Mucosa of descending colon (tissue), 3 donors: ENCODE measurements at places on chromosomes 2 and 18.

DNA sequence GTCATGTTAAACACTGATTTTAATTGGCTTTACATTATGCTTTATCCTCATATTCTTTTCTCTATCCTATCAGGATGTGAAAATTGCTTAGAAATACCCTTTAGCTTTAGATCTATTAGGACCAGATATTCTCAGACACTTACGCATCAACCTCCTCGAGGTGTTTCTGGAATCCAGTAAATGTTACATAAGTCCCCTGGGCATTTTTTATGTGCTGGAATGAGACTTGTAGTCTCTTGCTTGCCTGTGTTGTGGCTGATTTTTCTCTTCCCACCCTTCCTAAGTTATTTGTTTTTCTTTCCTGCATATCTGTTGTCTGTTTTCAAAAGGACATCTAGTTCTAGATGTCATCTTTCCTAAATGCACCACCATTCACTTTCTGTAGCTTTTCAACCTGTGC lies 197.1 kb downstream of the CCDC85A start:
- DNase-seq, result no peak

DNA sequence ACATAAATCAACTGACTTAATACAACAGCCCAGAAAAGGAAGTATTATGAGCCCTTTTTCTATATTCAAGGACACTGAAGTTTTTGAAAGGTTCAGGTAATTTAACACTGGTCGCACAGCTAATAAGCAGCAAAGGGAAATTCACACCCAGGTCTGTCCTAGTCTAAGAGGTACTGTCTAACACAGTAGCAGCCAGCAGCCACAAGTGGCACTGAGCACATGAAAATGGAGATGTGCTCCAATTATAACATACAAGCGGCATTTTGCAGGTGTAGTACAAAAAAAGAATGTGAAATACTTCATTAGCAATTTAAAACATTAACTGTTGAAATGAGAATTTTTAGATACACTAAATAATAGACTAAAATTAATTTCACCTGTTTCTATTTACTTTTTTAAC lies 23.4 kb downstream of the SPRED2 start:
- no peak for DNase-seq

DNA sequence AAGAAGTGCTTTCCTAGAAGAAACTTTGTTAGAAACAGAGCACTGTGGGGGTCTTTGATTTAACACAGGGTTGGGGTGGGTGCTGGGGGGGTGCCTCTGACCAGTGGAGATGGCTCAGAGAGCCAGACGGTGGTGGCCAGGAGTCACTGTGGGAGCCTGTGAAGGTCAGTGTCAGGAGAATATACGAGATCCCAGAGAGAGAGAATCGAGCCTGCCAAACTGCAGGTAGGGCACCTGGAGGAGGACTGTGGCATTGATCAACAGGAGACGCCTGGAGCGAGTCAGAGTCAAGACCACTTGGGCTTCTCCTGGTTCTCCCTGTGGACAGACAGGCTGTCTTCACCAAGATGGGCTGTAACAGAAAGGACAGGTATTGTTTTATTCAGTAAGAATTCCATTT lies 136.5 kb upstream of the TWIST2 start:
- no peak for DNase-seq

DNA sequence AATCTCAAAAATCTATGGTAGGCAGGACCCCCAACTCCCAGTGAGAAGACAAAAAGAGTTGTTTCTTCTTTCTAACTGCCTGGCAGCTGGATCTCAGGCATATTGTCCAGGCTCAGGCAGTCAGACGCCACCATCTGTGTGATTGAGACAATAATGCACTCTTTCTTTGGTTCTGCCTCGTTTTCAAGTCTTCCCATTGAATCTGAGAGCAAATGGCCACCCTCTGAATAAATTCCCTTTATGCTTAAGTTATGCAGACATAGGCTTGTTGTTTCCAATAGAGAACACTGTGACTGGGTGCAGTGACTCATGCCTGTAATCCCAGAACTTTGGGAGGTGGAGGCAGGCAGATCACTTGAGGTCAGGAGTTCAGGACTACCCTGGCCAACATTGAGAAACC lies 15.3 kb upstream of the CD207 start:
- DNase-seq, result no peak

- no peak for DNase-seq
These were observed 103.9 kb upstream of the GLI2 start for GRCh38 chr2:120631724-120632123.

DNA sequence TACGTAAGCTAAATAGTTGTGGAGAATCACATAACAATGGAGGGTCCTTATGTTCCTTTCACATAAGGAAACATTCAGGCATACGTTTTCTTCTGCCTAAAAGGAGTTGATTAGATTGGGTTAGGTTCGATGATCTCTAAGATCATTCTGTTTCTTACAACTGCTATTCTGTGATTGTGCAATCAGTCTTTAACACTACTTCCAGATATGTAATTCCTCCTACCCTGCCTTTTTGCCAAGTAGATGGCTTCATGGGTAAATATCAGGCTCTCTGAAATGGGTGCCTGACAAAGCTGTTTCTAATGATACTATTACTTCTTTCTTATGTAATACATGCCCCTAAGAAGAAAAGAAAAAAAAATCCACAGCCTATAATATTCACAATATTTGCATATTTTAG lies 321.5 kb downstream of the XIRP2 start:
- no peak for DNase-seq

GRCh38 chr2:223095207-223095606 lies 43.2 kb downstream of the KCNE4 start:
- no peak for DNase-seq

DNA sequence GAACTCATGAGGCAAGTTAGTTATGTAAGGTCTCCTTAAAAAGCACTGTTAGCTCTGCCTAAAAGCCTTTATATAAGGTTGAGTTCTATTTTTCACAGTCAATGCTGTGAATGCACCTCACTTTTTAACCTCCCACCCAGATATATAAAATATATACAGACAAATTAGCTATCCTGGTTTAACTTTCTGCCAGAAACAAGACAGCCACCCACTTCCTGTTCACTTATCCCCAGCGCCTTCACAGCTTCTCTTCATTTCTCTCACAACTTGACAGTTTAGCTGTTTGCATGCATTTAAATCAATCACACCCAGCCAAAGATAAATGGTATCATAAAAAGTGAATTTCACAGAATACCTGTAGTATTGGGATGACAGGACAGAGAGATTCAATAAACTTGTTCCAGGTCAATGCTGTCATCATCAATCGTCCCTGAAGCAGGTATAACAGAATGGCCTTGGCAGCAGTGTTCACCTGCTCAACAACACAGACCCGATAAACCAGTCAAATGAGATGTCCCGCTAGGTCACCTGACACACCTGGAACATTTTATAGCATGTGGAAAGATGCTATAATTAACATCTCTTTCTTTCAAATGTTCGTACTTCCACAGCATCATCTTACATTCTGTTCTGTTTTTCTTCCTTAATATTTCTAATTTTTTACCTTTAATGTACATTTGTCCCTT lies 55.7 kb downstream of the RTTN start:
- DNase-seq, result no peak

DNA sequence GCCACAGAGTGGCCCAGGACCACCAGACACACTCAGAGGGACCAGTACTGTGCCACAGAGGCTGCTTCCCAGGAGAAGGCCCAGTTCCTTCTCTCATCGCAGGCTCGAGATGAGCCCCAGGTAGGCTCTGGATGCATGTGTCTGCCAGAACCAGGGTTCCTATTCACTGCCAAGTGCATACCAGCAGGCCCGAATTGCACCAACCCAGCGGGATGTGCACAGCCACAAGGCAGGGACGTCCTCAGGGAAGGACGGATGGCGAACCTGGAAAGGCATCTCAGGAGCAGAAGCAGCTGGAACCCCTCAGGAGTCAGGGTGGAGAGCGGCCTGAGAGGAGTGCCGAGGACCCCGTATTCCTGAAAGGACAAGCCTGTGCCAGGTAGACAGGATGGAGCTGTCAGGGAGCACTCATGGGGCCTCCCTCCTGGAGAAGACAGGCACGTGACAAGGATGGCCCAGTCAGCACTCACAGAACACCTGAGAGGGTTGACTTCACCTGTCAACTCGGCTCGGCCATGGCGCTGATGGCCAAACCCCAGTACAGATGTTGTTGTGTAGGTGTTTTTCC lies 73.7 kb downstream of the PTGR3 start:
- DNase-seq, result no peak

DNA sequence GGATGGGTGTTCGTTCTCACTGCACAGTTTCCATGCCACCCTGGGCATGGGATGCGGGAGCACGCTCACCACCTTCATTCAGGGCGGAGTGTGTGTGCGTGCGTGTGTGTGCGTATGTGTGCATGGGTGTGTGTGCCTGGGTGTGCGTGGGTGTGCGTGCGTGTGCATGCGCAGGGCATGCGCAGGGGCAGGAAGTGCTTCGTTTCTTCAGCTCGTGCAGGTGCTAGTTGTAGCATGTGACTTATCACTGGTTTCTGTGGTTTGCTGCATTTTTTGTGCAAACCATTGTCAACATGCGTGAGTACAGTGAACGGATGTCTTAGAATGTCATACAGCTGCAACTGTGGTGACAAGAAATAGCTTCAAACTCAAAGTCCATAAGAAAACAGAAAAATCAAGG lies 179.5 kb downstream of the PTGR3 start:
- DNase-seq, result no peak

GRCh38 chr2:171307560-171307959 lies 126.2 kb downstream of the METTL8 start:
- no peak for DNase-seq

DNA sequence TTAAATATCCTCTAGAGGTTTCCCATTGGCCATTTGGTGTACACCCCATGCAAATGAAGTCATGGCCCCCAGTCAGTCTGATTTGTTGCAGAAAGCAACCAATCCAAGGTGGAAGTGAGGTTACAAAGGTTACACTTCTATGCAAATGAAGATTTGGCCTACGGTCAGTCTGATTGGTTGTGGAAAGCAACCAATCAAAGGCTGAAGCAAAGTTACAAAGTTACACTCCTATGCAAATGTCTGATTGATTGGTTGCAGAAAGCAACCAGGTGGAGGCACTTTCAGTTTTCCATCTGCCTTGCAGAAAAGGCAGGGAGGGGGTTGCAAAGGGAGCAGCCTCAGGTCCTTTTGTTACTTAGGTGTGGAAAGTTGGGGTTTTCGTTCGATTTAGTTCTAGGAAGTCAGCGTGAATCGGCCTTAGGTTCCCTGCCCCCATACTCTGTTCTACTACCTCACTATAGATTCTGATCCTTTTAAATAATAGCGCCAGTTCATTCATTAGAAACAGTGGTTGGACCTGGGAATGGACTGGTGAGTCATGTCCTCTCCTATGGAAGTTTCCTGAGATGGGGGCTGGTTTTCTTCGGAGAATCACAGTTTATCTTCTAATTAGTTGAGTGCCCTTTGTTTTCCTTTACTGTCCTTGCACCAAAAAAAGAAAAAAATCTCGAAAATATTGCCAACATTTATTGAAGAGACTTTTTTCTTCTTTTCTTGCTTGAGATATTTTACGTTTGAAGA lies 279.5 kb downstream of the AGAP1 start:
- DNase-seq, result no peak
